Panc1 (cell line): ENCODE measurements at places on chromosomes 13 and 19.

DNA sequence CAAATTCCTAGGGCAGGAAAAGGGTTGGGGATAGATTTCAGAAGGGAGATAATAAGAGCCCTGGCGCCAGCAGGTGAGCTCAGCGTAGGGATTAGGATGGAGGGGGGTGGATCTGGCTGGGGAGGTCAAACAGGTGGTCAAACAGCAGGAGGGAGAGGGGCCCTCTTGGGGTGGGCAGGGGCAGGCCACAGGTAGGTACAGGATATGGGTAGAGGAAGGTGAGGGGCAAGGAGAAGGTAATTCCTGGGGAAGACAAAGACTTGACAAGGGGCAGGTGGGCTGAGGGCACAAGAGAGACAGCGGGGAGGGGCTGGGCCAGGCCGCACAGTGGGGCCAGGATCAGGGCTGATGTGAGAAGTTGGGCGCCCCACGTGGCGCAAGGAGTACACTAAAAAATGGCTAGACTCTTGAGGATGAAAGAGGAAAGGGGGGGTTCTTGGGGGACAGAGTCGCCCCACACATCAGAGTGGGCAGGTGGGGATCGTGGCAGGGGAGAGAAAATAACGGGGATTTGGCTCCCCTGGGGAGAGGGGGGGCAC lies 713 bp downstream of the KRI1 start:
- no peak for DNase-seq

DNA sequence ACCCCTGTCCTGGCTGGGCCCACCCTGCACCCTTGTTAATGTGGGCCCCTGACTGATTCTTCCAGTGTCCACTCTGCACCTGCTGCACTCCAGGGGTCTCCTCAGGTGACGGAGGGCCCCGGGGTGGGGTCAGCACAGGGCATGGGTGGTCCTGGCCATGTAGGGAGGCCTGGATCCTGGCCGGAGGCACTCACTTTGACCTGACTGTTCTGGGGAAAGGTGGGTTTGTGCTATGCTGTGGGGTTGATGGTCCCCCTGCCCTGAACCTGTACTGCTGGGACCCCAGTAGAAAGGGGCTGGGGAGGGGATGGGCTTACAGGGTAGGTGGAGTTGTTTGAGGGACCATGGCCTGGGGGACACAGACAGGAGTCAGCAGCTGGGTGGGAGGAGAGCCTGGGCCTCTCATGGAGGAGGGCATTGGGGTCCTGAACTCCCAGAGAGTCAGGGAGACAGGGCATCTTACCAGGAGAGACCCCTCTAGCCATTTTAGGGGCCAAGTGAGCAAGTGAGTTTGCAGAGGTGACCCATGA lies 25.8 kb upstream of the CEACAM1 start:
- no peak for DNase-seq

DNA sequence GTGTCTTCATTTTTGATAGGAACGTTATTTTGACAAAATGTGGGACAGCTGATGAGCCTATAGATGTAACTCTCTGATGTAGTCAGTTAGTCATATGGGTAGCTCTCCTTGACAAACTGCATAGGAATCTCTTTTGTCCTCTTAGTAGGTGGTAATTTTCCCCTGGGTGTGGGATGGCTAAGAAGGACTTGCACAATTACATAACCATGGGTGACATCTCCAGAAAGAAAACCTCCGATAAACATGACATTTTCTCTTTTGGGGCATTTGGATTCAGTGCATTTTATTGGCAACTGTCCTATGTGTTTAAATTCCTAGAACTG lies 41.8 kb downstream of the IGFL3 start:
- DNase-seq: no peak

DNA sequence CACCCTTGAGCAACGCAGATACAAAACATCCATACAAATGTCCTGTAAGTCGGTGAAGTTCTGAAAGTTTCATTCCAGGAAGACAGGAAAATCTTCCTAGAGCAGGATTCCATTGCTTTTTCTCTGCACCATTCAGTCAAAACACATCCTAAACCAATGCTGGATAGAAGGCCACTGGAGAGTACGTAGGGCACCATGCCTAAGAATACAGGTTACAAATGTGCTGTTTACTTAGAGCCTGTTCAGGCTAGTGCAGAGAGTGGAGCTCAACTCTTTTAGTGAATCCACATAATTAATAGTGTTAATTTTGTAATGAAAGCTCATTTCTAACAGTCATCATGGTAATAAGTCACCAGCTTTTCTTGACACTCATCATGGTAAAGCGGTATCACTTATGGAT lies 187.6 kb downstream of the NHLRC3 start:
- no peak for DNase-seq

GRCh38 chr13:37136187-37136586 lies 30.7 kb upstream of the CSNK1A1L start:
- DNase-seq: no peak

- no peak for DNase-seq
Measured at GRCh38 chr13:41514853-41515395, 57.6 kb downstream of the RGCC start.

- peak; percentile 51 for DNase-seq
Measured at GRCh38 chr19:41144403-41144802, 30.2 kb downstream of the CYP2F1 start.

- no peak for DNase-seq
Measured at GRCh38 chr13:66655847-66656454, 574.2 kb downstream of the PCDH9 start.

DNA sequence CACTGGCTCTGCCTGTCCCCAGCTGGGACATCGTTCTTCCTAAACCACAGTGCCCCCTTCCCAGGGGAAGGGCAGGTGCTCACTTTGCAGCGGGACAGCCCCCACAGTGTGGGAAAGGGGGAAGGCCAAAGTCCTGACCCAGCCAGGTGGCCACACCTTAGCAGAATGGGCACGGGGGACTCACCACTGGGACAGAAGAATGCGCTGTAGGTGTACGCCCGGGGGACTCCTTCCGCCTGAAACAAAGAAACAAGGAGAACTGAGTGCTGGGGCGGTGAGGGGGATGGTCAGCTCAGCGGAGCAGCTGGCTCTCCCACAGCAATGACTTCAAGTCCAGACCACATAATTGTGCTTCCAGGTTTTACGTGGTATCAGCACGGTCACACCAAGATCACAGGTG lies 49.4 kb downstream of the F2RL3 start:
- DNase-seq: no peak

- no peak for DNase-seq
Measured at GRCh38 chr13:92500192-92500591, 726.4 kb upstream of the GPC6 start.

DNA sequence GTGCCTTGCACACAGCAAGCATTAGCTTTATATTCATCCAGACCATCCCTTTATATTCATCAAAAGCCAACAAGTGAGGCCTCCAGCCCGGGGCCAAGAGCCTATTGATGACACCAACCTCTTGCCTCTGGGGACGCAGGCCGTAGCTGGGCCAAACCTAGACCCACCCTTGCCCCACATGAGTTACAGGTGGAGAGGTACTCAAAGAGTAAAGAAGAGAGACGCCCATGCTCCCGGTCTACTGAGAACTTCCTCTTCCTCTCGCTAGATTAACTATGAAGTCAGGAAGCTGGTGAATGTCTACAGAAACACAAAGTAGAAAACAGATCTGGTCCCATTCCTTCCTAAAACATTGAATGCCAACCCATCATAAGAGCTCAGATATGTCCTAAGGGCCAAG lies 3.8 kb upstream of the MLNR start:
- no peak for DNase-seq

- no peak for DNase-seq
Measured at GRCh38 chr13:50133358-50133953, 118.2 kb downstream of the KCNRG start.

DNA sequence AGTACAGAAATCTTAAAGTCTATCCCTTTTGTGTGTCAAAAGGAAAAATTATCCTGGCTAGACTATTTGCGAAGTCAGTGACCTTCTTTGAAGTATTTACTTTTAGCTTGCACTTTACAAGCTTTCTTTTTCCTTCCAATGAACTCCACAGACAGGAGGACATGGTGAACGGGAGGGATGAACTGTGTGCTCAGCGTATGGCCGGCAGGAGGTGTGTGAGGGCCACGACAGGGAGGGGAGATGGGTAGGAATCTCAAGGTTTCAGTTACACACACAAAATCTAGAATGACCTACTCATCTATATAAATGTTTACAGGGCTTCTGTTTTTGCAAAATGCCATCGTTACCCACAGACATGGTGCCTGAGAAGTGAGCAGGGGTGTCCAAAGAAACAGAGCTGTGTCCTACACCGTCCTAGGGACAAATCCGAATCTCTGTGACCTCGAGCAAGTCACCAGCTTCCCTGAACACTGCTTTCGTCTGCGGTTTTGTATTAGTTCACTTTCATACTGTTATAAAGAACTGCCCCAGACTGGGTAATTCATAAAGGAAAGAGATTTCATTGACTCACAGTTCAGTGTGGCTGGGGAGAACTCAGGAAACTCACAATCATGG lies 537.2 kb downstream of the LIG4 start:
- no peak for DNase-seq

GRCh38 chr19:30684613-30685012 lies 312.4 kb downstream of the ZNF536 start:
- DNase-seq: no peak

DNA sequence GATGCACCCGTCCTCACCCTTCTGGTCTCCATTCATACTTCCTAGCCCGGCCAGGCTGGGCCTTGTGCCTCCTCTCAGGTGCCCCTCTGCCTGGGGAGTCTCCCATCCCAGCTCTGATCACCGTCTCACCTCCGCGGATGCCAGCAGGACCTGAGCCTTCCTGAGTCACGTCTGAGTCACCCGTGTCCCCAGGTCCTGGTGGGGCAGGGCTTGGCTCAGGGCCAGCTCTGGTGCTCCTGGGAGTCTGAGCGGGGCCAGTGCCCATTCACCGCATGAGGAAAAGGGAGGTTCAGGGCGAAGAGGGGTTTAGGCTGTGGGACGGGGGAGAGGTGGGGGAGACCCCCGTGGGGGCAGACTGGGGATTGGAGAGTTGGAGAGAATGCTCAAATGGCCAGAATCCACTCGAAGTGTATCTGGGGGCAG lies 593 bp downstream of the ATP8B3 start:
- DNase-seq: no peak

DNA sequence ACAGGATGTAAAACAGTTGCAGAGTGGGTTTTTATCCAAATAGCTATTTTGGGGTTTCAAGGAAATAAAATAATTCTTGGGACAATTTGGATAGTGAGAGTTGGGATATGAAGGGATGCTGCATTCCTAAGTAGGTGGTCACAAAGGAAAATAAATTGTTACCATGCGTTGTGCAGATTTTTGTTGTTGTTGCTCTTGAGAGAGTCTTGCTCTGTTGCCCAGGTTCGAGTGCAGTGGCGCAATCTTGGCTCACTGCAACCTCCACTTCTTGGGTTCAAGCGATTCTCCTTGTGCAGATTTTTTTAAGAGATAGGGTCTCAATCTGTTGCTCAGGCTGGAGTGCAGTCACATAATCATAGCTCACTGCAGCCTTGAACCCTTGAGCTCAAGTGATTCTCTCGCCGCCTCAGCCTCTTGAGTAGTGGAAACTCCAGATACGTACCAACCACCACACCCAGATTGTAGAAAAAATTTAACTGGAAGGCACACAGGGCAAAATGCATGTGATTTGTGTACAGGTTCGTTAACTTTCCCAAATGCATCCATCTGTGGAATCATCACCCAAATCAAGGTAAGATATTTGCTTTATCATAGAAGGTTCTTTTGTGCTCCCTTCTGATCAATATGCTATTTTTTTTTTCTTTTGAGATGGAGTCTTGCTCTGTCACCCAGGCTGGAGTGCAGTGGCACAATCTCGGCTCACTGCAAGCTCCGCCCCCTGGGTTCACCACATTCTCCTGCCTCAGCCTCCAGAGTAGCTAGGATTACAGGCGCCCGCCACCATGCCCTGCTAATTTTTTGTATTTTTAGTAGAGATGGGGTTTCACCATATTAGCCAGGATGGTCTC lies 16.0 kb downstream of the SLC1A5 start:
- DNase-seq: no peak

GRCh38 chr13:33743438-33744368 lies 74.2 kb upstream of the RFC3 start:
- no peak for DNase-seq

GRCh38 chr13:100115693-100116254 lies 26.9 kb downstream of the PCCA start:
- DNase-seq: no peak

GRCh38 chr13:26600343-26600742 lies 42.9 kb downstream of the WASF3 start:
- DNase-seq: no peak

DNA sequence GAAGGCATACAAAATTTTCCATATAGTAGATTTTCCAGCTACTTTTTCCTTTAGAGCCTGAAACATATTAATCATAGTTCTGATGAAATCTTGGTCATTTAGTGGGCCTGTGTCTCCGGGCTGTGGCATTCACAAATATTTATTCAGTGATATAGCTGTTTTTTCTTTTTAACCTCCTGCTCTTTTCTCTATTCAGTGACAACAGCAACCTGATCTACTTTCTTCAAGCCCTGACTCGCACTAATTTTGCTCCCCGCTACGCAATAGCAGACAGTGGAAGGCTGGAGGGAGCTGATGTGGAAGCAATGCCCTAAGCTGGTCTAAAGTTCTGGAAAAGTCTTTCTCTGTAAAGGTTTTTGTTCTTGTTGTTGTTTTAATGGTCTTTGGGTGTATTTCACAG lies 289.7 kb downstream of the SLITRK6 start:
- DNase-seq: no peak

DNA sequence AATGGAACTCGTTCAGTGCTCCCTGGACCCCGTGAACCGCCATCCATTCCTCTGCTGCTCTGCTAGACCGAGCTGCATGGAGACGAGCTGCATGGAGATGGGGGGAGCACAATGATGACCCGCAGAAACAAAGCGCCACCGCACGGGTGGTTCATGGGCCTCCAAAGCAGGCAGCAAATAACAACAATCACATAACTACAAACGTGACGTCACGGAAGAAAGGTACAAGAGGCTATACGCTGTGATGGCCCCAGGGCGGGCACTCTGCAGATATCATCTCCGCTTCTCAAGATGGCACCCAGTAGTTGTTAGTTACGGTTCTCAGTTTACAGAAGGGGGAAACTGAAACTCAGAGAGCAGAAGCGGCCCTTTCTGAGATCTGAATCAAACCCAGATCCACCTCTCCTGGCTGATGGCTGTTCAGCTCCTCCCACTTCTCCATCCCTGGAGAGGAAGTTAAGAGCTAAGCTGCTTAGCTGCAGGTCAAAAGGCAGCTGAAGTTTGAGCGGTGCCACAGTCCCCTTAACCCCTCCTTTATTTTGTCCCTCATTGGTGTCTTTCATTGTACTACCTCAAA lies 1.7 kb downstream of the ATP13A1 start:
- no peak for DNase-seq

- no peak for DNase-seq
Measured at GRCh38 chr13:93409816-93410215, 183.2 kb downstream of the GPC6 start.

GRCh38 chr13:48892688-48893075 lies 83.0 kb upstream of the FNDC3A start:
- DNase-seq: no peak

GRCh38 chr13:31053091-31053490 lies 108.6 kb downstream of the HSPH1 start:
- DNase-seq: no peak

DNA sequence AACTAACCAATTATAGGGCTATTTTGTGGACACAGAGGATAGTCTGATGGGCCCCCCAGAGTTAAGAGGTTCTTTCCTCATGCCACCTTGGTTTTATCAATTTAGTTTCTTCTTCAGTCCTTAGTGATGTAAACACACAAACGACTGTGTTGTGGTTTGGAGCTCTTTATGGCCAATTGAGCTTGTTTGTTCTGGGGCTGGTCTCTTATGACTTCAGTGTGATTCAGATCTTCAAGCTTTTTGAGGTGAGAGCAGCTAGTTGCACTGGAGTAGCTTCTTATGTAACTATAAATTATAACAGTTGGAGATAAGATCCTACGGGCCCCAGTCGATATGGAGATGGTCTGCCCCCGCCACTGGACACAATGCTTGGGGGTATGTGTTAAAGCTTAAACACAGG lies 22.0 kb upstream of the GJB6 start:
- no peak for DNase-seq
